Urinary bladder (tissue), 4 donors: ENCODE measurements at places on chromosomes 11 and 22.

DNA sequence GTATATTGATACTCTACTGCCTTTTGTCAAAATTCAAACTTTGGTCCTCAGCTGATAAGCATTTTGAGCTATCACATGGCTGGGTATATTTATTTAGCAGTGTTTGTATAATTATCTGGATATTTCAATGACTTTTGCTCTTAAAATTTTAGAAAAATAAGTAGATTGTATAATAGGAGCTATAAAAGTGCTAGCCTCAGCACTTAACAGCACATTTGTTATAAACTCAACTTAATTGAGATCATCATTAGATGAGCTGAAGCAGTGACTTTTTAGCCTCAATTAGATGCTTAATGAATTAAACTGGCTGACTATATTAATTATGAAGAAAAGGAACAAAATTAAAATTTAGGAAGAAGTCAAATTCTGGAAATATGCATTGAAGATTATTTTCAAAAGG lies 429.9 kb downstream of the DYNC2H1 start:
- DNase-seq = no peak

DNA sequence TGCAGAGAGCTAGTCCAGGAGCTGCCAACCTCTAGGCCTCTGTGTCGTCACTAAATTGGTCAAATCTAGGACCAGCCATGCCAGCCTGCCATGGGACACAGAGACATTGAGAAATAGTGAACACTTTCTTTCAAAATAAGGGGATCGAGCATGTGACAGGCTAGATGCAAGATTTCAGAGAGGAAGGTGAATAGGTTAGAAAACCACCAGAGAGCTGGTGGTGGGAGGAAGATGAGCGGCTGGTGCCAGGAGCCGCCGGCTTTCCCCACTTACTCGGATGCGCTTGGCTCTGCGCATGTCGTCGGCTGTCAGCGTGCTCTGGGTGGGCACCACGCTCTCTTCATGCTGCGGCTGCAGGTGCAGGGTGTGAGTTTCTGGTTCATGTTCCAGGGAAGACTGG lies 35.4 kb upstream of the NFRKB start:
- DNase-seq = no peak

- DNase-seq = no peak
Measured at GRCh38 chr11:128135451-128135850, 451.9 kb downstream of the ETS1 start.

DNA sequence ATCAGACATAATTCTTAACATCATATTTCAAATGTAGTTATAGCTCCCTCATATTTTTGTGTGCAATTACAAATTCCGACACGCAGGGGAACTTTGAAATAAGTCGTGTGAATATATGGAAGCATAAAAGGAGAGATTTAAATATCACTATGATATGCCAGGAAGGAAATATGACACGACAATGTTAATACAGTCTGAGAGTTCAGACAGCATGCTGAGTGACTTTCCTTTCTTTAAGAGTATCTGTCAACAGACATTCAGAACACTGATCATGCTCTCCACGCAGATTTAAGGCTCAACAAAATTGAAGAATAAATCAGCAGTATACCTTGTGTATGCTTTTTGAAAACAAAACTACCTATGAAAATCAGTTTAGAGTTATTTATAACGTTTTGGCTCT lies 232.6 kb upstream of the CARD18 start:
- no peak for DNase-seq

DNA sequence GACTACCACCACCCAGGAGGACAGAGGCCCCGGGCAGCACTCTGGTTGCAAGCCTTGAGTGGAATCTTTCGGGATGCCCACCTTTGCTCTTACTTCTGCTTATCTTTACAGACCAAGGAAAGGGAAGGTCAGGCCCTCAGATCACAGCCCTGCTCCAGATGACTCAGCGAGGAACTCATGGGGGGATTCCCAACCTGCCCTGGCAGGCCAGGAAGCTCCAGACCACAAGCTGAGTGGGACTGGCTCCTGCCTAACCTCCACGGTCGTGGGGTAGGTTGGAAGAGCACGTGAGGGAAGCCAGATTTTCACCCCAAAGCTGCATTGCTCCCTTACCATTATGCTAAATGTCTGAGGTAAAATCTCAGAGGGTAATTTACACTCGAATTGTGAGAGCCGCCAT lies 11.8 kb downstream of the TBC1D10A start:
- DNase-seq = no peak

- no peak for DNase-seq
Measured at GRCh38 chr11:130633466-130633865, 185.0 kb downstream of the ADAMTS15 start.

DNA sequence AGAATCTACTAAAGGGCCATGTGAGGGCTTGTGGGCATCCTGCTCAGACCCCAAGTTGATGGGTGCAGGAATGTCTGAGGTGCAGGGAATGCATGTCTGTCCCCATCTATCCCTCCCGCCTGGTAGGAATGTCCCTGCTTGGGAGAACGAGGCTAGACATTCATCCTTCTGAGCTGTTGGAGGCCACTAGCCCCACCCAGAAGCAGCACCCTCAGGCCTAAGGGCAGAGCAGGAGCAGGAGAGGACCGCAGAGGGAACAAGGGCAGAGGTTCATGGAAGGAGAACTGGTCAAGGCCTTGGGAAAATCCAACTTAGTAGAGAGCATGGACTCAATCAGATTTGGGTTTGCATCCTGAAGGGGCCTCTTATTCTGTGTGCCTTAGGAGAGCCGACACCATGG lies 22.1 kb upstream of the LMO1 start:
- DNase-seq = no peak
